ENCODE measurements at places on chromosomes 5 and 9.

GRCh38 chr5:56610093-56610698 is 205.2 kb upstream of the MAP3K1 start:
- H3K36me3 ChIP-seq, result no peaks in the 10 kb centered on the region
- DNase-seq, result no peak
- H3K27me3 ChIP-seq, result no peaks in the 10 kb centered on the region

DNA sequence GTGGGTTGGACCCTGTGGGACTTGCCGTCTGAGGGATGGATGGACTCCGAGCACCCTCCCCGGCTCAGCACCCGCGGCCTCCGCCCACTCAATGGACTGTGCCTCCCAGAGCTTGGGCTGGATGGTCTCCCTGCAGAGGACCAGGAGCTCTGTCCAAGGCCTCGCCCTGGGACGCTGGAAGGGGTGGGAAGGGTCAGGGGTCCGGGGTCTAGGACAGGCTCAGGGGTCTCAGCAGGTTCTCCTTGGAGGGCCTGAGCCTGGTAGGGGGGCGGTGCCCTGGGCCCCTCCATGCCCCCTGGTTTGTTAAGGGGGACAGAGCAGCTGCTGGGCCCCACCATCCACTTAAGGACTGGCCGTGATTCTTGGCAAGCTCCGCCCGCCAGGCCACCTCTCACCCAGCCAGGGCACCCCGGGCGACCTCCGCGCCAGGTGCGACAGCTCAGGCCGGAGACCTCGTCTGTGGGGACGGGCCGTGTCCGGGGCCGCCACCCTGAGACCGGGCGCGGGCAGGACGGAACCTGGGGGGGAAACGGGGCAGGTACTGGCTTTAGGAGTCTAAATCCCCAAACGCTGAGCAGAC is 29.2 kb downstream of the EXOC3 start:
- peak overlapping the region; percentile 94 for H3K27ac ChIP-seq
- peaks cover 34% of the 10 kb centered on the region for H3K4me1 ChIP-seq
- H3K36me3 ChIP-seq, result peaks cover 22% of the 10 kb centered on the region

DNA sequence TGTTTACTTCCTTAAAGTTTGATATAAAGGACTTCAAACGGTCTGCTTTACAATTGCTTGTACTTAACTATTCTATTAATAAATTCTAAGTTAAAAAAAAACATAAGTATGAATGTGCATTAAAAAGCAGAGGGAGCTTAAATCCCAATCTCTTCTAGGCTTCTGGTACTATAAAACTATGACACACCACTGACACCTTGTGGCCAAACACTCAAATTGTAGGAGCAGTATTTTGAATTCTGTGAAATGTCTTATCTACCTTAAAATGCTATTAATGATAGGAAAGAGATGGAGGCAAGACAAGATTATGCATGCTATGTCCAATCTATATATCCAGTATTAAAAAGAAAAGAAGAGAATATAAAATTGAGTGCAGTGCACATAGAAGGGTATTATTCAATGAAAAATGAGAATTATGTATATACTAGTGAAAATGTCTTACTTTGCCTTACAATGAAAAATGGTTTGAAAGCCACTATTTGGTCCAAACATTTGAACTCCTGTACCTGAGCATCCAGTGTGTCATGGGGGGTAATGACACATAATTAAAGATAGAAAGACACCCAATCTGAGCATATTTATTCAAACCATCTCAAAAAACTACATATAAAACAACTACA is 87.6 kb downstream of the ERP44 start:
- no peak overlapping the region for H3K27ac ChIP-seq
- DNase-seq, result peak; percentile 24
- H3K4me1 ChIP-seq, result no peaks in the 10 kb centered on the region
- no peaks in the 10 kb centered on the region for H3K27me3 ChIP-seq

DNA sequence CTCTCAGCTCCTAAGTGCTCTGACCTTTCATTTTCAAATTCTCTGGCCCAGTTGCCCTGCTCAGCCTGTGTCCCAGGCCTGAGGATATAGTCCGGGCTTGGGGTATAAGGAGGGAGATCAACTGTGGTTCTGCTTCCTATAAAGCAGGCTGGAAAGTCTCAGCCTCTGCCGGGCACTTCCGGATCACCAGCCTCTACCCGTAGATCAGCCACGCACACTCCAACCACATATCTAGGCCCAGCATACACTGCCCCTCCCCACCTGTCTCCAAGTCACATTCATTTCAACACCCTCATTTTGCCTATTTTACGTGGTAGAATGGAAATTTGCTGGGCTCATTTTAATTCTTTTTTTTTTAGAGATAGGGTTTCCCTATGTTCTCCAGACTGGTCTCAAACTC is 3.1 kb downstream of the ZER1 start:
- H3K4me3 ChIP-seq, result no peak overlapping the region
- no peak for DNase-seq
- no peaks in the 10 kb centered on the region for H3K27me3 ChIP-seq
- H3K4me1 ChIP-seq, result peaks cover 25% of the 10 kb centered on the region

DNA sequence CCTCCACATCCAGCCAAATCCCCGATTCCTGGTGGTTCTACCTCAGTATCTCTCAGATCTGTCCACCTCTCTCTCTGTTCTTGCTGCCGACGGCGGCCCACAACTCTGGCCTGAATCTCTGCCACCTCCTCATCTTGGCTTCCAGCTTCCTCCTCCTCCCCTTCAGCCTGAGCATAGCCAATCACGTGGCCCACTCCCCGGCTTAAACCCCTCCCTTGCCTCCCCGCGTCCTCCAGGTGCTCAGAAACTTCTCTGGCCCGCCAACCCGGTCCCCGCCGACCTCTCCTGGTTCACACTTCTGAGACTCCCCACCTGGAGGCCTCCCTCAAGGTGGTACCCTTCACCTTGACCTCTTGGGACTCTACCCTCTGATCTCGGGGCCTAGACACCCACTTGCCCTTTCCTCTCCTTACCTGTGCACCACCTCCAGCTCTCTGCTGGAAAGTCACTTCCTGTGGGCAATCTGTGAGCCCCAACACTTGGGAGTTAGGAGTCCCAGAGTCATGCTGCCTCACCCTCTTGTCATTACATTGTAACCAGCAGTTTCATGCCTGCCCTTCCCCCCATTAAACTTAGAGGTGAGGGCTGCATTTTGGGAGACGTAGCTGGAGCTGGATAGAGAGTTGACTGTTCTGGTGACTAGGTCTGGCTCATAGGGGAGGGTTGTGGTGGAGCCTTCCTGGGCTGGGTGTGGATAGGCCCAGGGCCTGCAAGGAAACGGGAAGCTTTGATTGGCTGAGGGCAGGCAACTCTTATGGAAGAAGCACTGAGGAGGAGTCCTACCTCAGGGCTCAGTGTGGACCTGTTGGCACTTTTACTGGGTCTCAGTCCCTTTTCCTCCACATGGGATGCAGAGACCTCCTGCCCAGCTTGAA is 4.5 kb upstream of the SET start:
- H3K4me3 ChIP-seq, result peak overlapping the region; percentile 66
- DNase-seq, result peak; percentile 79
- peaks cover 50% of the 10 kb centered on the region for H3K4me1 ChIP-seq
- H3K27ac ChIP-seq, result peak overlapping the region; percentile 68
- H3K36me3 ChIP-seq, result no peaks in the 10 kb centered on the region
- H3K27me3 ChIP-seq, result no peaks in the 10 kb centered on the region

DNA sequence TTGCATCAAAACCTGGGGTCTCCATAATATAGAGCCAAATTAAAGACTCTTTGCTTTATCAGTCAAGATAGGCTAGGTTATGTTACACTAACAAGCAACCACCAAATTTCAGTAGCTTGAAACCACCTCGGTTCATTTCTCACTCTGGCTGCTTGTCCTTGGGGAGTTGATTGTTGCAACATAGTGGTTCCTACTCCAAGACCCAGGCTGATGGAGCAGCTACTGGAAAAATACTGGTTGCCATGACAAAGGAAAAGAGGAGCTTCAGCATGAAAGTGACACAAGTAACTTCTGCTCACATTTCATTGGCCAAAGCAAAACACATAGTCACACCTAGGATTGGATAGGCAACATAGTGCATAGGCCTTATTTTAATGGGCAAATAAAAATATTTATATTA is 18.5 kb upstream of the RCL1 start:
- no peaks in the 10 kb centered on the region for H3K4me1 ChIP-seq
- H3K4me3 ChIP-seq, result no peak overlapping the region
- H3K27me3 ChIP-seq, result no peaks in the 10 kb centered on the region
- H3K27ac ChIP-seq, result no peak overlapping the region

DNA sequence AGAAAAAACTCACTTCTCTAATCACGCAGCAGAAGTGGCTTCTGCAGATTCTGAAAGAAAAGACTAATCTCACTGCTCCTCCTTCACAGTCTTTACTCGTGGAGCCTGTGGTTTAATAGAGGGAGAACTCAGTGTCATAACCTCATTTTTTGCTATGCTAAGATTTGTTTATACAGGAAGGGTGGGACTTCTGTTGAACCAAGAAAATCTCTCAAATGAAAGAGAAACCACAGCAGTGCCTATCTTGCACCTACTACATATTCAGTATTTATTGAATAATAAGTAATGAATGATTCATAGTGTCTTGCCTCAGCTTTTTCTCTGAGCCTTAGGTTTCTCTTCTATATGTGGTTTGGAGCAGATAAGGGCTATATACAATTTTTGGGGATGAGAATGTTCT is 136.1 kb upstream of the DMAC1 start:
- DNase-seq, result peak; percentile 29
- peak overlapping the region; percentile 96 for H3K27ac ChIP-seq
- H3K36me3 ChIP-seq, result no peaks in the 10 kb centered on the region
- no peak overlapping the region for H3K4me3 ChIP-seq
- no peaks in the 10 kb centered on the region for H3K27me3 ChIP-seq
- H3K4me1 ChIP-seq, result peaks cover 25% of the 10 kb centered on the region

GRCh38 chr9:124263800-124264426 is 6.2 kb downstream of the NEK6 start:
- no peak overlapping the region for H3K4me3 ChIP-seq
- H3K4me1 ChIP-seq, result no peaks in the 10 kb centered on the region
- H3K27ac ChIP-seq, result no peak overlapping the region
- no peak for DNase-seq

DNA sequence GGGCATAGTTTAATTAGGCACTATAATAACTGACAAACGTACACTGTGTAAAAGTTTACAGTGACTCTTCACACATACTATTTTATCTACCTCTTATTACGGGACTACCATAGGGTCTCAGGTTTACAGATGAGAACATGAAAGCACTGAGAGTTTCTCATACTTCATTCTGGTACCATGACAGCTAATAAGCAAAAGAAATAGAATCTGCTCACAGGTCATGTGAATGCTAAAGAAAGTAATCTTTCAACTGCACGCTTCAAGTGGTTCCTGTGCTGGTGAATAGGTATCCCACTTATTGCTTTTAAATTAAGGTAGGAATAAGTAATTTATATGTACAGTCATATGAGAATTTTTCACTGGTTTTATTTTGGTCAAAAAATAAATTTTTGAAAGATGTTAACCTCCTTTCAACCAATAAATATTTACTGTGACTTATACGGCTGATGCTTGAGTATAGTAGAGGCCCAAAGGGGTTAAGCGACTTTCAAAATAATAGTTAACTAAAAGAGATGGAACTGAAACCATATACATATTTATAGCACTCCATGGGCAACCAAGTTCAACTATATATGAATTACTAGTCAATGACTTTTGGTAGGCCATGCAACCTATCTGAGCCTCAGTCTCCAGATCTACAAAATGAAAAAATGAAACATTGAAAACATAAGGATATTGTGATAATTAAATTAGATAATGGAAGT is 8.1 kb downstream of the CDKN2A start:
- no peak overlapping the region for H3K4me3 ChIP-seq
- no peak for DNase-seq
- peaks cover 81% of the 10 kb centered on the region for H3K4me1 ChIP-seq
- no peaks in the 10 kb centered on the region for H3K27me3 ChIP-seq

DNA sequence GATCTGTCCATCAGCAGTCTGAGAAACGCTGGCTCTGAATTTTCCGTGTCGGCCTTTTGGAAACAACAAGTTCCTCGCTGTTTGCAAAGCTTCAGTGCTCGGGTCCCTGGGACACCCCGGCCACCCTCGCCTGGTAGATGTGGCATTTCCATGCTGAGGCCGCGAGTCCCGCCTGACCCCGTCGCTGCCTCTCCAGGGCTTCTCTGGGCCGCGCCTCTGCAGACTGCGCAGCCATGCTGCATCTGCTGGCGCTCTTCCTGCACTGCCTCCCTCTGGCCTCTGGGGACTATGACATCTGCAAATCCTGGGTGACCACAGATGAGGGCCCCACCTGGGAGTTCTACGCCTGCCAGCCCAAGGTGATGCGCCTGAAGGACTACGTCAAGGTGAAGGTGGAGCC is 4.7 kb downstream of the NTNG2 start:
- no peaks in the 10 kb centered on the region for H3K36me3 ChIP-seq
- peaks cover 41% of the 10 kb centered on the region for H3K27me3 ChIP-seq
- no peak for DNase-seq
- H3K4me3 ChIP-seq, result no peak overlapping the region

DNA sequence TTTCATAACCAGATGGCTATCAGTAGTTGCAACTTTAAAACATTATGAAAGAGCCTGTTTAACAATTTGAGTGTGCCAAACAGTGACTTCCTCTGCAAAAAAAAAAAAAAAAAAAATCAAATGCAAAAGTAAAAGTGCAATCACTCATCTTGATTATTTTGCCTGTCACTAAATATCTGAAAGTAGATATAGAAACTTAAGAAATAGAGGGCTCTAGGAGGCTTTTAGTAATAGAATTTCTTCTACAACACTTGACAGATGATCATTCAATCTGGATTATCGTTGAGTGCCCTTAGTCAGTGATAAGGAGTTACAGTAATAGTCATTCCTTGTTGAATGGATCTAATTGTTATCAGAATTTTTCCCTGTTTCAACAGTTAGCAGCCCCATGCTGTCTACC is 101.8 kb downstream of the CETN3 start:
- no peak for DNase-seq
- H3K36me3 ChIP-seq, result no peaks in the 10 kb centered on the region
- H3K4me1 ChIP-seq, result no peaks in the 10 kb centered on the region
- no peaks in the 10 kb centered on the region for H3K27me3 ChIP-seq
- H3K4me3 ChIP-seq, result no peak overlapping the region
- H3K27ac ChIP-seq, result no peak overlapping the region

DNA sequence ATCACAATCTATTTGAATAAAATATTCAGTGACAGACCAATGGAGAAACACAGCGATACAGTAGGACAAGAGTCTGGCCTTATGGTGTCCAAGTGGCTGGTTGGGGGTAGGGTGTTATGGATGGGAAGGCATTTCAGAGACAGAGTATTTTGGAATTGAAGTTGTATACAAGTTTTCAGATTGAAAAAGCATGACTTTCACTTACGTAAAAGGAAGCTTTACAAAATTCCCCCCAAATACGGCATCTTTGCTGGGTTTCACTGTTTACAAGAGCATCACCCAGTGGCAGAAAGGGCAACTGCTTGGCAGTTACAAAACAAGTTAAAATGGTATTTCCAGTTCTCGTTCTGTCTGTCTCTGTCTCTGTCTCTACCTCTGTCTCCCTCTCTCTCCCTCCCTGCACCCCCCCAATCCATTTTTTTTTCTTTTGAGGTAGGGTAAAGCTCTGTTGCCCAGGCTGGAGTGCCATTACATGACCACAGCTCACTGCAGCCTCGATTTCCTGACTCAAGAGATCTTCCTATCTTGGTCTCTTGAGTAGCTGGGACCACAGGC is 86.2 kb downstream of the PTPN3 start:
- peak overlapping the region; percentile 41 for H3K27ac ChIP-seq
- DNase-seq, result peak; percentile 57
- no peak overlapping the region for H3K4me3 ChIP-seq
- peaks cover 4% of the 10 kb centered on the region for H3K36me3 ChIP-seq
- H3K4me1 ChIP-seq, result peaks cover 48% of the 10 kb centered on the region
- H3K27me3 ChIP-seq, result no peaks in the 10 kb centered on the region
